Stimulated activated CD8-positive, alpha-beta memory T cell treated with anti-CD3 and anti-CD28 coated beads, Interleukin-15, amount 100 ng/mL, for 4 hours (primary cell): ENCODE measurements at places on chromosomes 13 and 19.

DNA sequence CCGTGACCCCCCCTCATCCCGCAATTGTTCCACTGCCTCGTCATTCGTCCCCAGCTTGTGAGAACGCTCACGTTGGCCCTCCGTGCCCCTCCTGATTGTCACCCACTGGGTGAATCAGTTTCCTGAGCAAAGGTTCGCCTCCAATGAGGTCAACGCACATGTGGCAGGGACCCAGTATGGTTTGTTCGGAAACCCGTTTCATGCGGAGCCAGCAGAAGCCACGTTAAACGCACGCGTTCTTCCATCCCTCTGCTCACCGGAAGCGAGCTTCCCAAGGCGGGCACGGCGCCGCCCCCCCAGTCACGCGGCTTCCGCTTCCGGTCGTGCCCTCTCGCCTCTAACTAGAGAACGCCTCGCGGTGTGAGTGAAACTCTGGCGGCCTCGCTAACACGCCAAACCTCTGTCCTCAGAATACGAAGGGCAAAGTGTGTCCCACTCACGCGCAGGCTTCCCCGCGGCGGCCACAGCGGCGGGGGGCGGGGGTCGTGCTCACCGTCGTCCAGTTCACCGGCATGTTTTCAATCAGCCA is 18.0 kb upstream of the CFAP97D2 start:
- no peak for DNase-seq

- no peak for DNase-seq
These were observed 113.5 kb upstream of the PABPC3 start for GRCh38 chr13:24982333-24982999.

GRCh38 chr13:80924596-80924995 is 583.7 kb upstream of the SPRY2 start:
- no peak for DNase-seq

DNA sequence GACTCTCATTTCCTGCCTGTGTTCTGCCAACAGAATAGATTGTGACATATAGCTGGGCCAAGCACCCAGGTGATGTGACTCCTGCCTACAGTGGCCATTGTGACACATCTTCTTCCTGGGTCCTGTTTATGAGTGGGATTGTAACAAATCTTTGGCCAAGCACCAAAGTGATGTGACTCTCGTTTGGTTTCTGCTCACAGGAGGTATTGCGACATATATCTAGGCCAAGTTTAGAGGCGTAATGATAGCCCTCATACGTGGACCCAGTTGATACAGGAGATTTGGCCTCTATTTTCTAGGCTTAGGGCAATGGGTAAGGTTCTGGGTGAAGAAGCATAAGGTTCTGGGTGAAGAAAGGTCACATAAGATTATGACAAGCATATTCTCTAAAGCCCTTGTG is 76.2 kb downstream of the ZNF208 start:
- no peak for DNase-seq

DNA sequence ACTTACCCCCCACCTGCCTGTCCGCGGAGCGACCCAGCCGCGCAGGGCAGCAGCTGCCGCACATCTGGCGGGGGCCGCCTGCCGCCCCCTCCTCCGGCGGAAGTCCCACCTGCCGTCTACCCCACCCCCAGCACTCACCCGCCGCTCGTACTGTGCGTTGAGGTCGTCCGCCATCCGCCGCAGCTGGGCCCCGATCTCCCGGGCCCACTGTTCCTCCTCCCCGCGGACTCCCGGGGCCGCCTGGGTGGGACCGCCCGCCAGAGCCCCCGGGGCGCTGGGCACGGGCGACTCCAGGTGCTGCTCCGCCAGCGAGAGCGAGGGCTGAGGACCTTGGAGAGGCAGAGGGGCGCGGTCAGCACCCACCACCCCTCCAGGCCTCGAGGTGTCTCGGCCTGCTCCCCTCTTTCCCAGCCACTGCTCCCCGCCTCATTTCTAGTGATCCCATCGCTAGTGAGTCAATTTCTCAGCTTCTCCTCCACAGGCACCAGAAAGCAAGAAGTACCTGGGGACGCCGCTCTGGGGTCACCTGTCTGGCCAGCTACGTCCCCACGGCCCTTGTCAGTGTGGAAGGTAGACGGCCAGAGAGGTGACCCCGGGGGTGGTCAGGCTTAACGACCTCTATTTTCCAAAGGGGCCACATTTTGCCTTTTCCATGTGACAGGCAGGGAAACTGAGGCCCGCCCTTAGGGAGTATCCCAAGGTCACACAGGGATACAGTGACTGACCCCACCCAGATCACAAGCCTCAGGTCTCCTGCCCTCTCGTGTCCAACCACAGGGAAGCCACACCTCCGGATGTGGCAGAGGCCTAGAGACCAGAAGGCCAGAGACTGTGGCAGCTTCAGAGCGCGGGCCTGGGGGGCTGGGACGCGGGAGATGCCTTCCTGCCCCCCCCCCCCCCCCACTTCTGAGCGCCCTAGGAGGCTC is 4.3 kb downstream of the BBC3 start:
- no peak for DNase-seq

DNA sequence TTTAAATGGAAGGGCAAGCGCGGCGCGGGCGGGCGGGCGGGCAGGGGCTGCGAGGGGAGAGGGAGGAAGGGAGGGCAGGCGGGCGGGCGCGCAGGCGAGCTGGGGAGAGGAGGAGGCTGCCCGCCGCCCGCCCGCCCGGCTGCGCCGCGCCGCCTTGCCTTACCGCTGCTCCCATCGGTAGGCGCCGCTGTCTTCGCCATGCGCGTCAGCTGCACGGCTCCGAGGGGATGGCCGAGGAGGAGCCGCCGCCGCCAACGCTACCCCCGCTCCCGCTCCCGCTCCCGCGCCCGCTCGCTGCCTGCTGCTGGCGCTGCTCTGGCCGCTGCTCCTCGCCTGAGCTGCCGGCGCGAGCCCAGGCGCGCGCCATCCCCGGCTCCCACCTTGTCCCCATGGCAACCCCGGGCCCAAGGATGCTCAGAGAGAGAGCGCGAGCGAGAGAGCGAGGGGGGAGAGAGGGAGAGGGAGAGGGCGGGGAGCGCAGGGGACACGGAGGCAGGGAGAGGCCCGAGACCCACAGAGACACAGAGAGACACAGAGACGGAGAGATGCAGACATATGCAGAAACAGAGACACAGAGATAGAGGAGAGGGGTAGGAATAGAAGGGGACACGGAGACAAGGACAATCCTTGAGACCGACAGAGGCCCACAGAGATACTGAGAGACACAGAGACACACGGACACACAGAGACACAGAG is 40.3 kb downstream of the DEDD2 start:
- DNase-seq = peak; percentile 40

DNA sequence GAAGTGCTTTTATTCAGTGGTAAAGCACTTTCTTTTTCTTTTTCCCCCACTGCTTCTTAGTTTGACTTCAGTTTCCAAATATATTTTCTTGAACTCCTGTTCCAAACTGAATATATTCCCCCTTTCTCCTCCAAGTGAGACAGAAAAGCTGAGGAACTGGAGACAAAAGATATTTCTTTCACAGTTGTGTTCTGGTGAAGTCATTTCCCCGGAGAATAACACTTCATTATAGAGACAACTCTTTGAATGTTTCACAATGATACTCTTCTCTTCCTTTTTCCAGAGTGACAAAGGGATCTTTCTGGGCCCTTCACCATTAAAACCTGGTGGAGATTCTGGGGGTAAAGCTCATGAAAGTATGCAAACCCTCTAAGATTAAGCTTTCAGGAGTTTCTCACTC is 860.8 kb upstream of the SLITRK5 start:
- no peak for DNase-seq

GRCh38 chr13:28314879-28315278 is 176.5 kb downstream of the PAN3 start:
- no peak for DNase-seq

DNA sequence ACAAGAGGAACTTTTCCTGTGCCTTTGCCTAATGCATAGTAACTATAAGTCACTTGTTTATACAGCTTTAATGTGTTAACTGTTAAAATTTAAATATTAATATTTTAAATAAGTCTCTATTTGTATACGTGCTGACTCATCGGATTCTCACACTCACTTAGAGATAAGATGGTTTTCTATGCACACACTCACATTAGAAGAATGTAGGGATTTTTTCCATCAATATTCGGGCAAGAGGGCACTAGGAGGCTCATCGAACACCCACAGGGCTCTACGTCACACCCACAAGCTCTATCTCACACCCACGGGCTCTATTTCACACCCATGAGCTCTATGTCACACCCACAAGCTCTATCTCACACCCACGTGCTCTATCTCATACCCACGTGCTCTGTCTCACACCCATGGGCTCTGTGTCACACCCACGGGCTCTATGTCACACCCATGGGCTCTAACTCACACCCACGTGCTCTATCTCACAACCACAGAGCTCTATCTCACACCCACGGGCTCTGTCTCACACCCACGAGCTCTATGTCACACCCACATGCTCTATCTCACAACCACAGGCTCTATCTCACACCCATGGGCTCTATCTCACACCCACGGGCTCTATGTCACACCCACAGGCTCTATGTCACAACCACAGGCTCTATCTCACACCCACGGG is 73.4 kb downstream of the COL4A2 start:
- no peak for DNase-seq

- peak; percentile 4 for DNase-seq
These were observed 60.7 kb downstream of the MCF2L start for GRCh38 chr13:113029487-113030258.

DNA sequence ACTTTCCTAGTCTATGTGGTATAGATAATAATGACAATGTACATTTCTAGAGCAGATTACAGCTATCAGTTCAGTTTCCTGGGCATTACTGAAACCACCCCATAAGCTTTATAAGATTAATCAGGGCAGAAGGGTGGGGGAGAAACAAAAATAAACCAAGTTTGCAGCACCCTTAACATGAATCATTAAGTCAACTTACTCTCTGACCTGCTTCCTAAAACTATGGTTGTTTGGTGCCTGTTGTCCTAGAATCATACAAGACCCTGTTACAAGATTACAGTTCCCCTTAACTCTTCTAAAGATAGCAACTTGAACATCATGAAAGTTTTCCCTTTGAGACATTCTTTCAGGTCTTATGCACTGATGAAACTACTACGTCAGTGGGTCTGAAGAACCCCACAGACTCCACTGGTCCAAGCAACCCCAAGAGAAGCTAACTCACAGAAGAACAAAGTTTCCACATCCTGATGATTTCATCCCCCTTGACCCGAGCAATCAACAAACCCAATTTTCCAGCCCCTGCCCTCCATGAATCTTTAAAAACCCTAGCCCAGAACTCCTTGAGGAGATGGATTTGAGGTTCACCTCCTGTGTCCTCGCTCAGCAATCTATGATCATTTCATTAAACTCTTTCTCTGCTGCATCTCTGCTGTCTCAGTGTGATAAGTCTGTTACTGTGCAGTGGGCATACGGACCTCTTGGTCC is 336.5 kb downstream of the FOXO1 start:
- no peak for DNase-seq

DNA sequence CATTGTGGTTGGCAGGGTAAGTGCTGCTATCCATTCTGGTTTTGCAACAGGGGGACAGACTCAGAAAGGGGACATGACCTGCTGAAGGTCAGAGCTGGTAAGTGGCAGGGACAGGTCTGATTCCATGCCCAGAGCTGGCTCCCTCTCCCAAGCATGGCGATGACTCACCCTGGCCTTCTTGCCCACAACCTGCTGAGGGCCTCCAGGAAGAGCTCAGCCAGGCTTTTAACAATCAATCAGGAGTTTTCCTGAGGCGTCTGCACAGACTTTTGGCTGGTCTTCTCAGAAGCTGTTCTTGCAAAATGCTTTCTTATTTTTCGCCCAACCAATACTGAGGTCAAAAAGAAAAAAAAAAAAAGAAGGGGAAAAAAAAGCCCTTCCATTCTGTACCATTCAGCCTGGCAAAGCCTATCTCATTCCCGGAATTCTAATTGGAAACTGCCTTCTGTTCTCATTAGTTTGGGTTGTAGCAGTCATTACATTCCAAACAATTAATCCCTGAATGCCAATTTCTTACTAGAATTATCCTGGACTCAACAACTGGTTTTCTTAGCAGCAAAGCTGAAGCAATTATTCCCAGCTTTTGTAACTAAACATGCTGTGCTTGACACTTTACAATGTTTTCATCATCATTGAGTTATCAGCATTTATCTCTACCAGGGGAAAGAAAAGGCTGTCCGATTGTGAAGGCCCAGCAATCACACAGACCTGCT is 17.7 kb downstream of the SIAH3 start:
- no peak for DNase-seq

DNA sequence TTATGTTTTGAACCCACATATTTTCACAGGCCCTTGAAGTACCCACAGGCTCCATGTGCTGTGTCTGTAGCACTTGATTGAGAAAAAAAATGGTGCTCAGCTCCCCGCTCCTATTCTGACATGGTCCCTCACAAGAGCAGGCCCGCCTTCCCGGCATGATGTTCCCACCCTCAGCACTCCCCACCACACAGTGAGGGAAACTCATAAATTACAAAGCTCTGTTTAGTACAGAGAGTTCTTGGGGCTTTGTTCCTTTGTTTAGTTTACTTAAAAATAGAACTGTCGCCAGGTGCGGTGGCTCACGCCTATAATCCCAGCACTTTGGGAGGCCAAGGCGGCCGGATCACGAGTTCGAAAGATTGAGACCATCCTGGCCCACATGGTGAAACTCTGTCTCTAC is 25.9 kb upstream of the ABCC4 start:
- DNase-seq = no peak

DNA sequence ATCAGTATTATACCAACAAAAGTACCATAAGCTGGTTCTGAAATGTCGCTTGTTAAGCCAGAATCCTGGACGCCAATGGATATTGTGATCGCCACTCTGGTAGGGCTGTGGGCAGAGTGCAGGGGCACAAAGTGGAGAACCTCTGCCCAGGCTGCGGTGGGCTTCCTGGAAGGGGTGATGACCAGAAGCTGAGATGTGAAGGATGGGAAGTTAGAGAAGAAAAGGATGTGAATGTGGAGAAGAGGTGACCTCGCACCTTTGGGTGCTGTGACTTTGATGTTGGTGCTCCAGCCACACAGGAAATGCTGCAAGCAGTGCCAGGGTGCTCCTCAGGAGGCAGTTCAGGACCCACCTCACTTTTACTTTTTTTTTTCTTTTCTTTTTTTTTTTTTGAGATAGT is 207.9 kb upstream of the MAB21L1 start:
- DNase-seq = no peak

- DNase-seq = no peak
These were observed 1.0 kb downstream of the NCCRP1 start for GRCh38 chr19:39197808-39198207.

DNA sequence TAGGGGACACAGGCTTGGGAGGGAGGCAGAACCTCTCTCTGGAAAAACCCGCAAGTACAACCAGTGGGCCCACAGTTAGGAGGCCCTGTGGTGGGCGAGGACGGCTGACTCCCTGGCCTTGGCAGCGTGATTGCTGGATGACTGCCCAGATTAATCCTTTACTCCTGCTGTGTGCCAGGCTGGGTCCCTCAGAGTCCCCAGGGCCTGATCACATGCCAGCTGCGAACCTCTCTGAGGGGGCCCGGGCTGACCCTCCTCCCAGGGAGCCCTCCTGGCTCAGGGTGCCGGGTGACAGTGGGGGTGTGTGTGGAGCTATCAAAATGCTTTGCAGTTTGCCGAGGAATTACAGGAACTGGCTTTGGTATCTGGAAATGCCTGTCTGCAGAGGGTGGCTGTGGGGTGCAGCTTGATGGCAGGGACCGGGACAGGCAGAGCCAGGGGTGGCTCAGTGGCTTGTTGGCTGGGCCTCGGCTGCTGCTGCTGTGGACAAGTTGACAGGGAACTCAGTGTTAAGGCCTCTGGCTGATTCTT is 48.9 kb downstream of the DNM2 start:
- DNase-seq = no peak

- DNase-seq = no peak
These were observed 31.6 kb downstream of the SHISA2 start for GRCh38 chr13:26019881-26020870.
